ENCODE measurements at places on chromosomes 3 and 15. TPM values are rescaled to one million over a fixed set of nuclear protein-coding genes. Genes with fewer than 3 reads are reported as not detected.

- no peaks in the 10 kb centered on the region for H3K27me3 ChIP-seq
- no peak overlapping the region for H3K4me3 ChIP-seq
- no peak for DNase-seq
- no peak overlapping the region for H3K27ac ChIP-seq
- H3K36me3 ChIP-seq: no peaks in the 10 kb centered on the region
- H3K4me1 ChIP-seq: no peaks in the 10 kb centered on the region
Observed at GRCh38 chr3:145911016-145911415, 250.0 kb downstream of the PLOD2 start.

- H3K27ac ChIP-seq: no peak overlapping the region
- H3K4me3 ChIP-seq: no peak overlapping the region
- peaks cover 3% of the 10 kb centered on the region for H3K4me1 ChIP-seq
- H3K36me3 ChIP-seq: no peaks in the 10 kb centered on the region
- DNase-seq: no peak
- H3K27me3 ChIP-seq: no peaks in the 10 kb centered on the region
Observed at GRCh38 chr3:129352045-129352444, 73.4 kb downstream of the HMCES start.

DNA sequence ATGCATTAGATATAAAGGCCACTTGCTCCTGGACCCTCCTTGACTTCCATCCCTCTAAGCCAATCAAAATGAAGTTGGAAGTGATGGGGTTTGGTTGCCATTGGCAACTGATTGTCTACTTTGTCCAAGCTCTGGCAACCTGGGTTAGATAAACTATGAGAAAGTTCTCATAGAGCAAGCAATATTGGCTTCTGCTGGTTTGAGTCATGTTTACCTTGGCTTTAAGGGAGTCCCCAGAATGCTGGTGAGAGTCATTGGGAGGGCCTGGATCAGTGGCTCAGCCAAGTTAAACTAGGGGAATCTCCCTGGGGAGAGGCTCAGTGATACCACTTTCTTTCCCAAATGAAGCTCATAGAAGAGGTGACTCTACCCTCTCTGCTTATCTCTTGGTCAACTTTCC lies 176.3 kb upstream of the ROPN1 start:
- H3K4me3 ChIP-seq: no peak overlapping the region
- no peak overlapping the region for H3K27ac ChIP-seq
- H3K4me1 ChIP-seq: no peaks in the 10 kb centered on the region
- no peaks in the 10 kb centered on the region for H3K27me3 ChIP-seq
- no peak for DNase-seq

DNA sequence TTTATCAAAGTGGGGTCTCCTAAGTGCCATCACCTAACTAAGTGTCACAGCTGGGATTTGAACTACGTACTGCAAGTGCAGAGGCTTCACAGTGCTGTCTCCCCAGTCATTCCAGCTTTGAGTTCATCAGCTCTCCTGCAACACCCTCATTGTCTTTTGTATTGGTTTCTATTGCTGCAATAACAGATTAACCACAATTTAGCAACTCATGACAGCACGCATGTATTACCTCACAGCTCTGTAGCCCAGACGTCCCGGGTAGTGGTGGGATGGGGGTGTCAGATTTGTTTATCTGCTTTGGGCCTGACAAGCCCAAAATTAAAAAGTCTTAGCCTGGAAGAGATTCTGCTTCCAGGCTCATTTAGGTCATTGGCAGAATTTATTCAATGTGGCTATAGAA lies 220.5 kb upstream of the LRRN1 start:
- H3K4me3 ChIP-seq: no peak overlapping the region
- H3K27me3 ChIP-seq: no peaks in the 10 kb centered on the region
- H3K27ac ChIP-seq: no peak overlapping the region
- DNase-seq: no peak

GRCh38 chr3:133469140-133469731 lies 69.4 kb downstream of the BFSP2 start:
- no peaks in the 10 kb centered on the region for H3K36me3 ChIP-seq
- no peak overlapping the region for H3K27ac ChIP-seq
- no peak overlapping the region for H3K4me3 ChIP-seq
- H3K4me1 ChIP-seq: peaks cover 6% of the 10 kb centered on the region

DNA sequence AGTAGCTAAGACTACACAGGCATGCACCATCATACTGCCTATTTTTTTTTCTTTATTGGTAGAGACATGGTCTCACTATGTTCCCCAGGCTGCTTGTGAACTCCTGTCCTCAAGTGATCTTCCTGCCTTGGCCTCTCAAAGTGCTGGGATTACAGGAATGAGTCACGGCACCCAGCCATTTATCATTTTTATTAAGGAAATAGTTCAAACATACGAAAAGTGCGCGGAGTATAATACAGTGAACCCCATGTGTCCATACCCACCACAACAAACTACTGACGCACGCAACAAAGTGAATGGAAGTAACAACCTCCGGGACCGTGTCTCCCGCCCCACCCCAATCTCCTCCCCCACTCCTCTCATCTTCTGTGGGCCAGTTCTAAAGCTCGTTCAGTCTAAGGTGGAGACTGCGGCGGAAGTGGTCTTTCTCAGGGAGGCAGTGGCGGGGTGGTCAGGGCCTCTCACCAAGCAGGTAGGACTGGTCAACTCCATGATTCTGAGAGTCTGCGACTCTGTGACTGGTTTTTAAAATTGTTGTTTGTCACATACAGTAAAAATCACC lies 42.1 kb downstream of the DNAJB8 start:
- peaks cover 41% of the 10 kb centered on the region for H3K27me3 ChIP-seq
- no peaks in the 10 kb centered on the region for H3K4me1 ChIP-seq
- no peak overlapping the region for H3K27ac ChIP-seq
- no peak for DNase-seq
- H3K4me3 ChIP-seq: no peak overlapping the region
- H3K36me3 ChIP-seq: no peaks in the 10 kb centered on the region

DNA sequence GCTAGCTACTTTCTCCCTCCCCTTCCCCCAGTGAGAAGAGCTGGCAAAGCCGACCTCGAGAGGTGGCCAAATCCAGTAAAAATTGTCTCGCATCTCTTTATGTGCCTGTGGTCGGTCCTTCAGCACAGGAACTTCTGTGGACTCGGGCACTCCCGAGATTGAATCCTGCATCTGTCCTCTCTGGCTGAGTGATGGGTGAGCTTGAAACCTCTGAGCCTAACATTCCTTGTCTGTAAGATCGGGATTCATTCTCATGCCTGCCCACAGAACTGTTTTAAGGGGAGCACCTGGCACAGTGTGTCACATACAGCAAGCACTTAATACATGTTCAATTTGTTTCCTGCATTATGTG lies 11.3 kb downstream of the CX3CR1 start:
- no peak for DNase-seq
- H3K36me3 ChIP-seq: no peaks in the 10 kb centered on the region
- H3K27ac ChIP-seq: no peak overlapping the region
- H3K4me3 ChIP-seq: no peak overlapping the region

Gene CLRN1
- 0.35 TPM for total RNA-seq

DNA sequence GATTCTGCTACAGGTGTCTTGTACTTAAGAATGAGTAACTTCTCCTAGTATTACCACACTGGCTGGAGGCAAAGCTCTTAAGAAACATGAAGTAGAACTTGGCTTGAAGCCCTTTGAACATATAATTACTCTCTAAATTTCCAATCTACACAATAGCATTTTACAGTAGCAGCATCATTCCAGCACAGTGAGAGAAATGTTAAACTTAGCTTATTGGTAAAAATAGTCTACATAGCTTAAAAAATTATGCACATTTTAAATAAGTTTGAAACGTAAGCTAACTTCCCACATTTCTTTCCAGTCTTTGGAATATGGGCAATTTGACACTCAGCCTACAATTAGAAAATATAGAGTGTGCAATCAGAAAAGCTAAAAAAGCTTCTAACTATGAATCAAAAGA lies 32.8 kb upstream of the TOP2B start:
- H3K27me3 ChIP-seq: no peaks in the 10 kb centered on the region
- H3K36me3 ChIP-seq: no peaks in the 10 kb centered on the region
- H3K27ac ChIP-seq: no peak overlapping the region
- H3K4me1 ChIP-seq: no peaks in the 10 kb centered on the region
- no peak overlapping the region for H3K4me3 ChIP-seq

GRCh38 chr3:9178697-9179096 lies 70.7 kb downstream of the SRGAP3 start:
- no peaks in the 10 kb centered on the region for H3K27me3 ChIP-seq
- DNase-seq: no peak
- no peaks in the 10 kb centered on the region for H3K36me3 ChIP-seq
- no peak overlapping the region for H3K4me3 ChIP-seq

Gene CDCP1
- 23.3 TPM for total RNA-seq

Gene VEPH1
- 18.3 TPM for total RNA-seq

- no peaks in the 10 kb centered on the region for H3K36me3 ChIP-seq
- no peaks in the 10 kb centered on the region for H3K4me1 ChIP-seq
- DNase-seq: no peak
- H3K27me3 ChIP-seq: no peaks in the 10 kb centered on the region
- H3K27ac ChIP-seq: no peak overlapping the region
Observed at GRCh38 chr3:58722561-58722960, 56.0 kb upstream of the FAM3D start.

DNA sequence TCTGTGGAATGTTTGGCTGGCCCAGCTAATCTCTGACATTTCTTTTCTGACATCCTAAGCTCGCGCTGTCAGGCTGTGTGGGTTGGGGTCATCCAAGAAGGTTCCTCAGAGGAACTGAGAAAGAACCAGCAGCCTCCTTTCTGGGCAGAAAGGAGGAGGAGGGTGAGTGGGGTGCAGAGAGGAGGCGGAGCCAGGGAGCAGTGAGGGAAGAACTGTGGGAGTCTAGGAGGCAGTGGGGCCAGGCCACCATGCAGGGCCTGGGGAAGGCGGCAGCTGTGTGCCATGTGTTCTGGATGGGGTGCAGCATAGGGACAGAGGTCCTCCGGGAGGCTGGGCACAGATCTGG lies 5.3 kb downstream of the SEMA7A start:
- H3K36me3 ChIP-seq: no peaks in the 10 kb centered on the region
- H3K4me3 ChIP-seq: no peak overlapping the region
- H3K4me1 ChIP-seq: no peaks in the 10 kb centered on the region
- no peak overlapping the region for H3K27ac ChIP-seq

GRCh38 chr3:45612918-45613602 lies 18.5 kb downstream of the LIMD1 start:
- no peak overlapping the region for H3K27ac ChIP-seq
- H3K4me3 ChIP-seq: no peak overlapping the region
- no peaks in the 10 kb centered on the region for H3K36me3 ChIP-seq

- peak overlapping the region; percentile 81 for H3K27ac ChIP-seq
- no peaks in the 10 kb centered on the region for H3K27me3 ChIP-seq
- no peak for DNase-seq
- H3K4me1 ChIP-seq: peaks cover under 1% of the 10 kb centered on the region
- H3K36me3 ChIP-seq: peaks cover 53% of the 10 kb centered on the region
- H3K4me3 ChIP-seq: peak overlapping the region; percentile 82
Observed at GRCh38 chr3:51391566-51392354, 675 bp downstream of the RBM15B start.

Gene TMEM108
- total RNA-seq: 14.3 TPM

DNA sequence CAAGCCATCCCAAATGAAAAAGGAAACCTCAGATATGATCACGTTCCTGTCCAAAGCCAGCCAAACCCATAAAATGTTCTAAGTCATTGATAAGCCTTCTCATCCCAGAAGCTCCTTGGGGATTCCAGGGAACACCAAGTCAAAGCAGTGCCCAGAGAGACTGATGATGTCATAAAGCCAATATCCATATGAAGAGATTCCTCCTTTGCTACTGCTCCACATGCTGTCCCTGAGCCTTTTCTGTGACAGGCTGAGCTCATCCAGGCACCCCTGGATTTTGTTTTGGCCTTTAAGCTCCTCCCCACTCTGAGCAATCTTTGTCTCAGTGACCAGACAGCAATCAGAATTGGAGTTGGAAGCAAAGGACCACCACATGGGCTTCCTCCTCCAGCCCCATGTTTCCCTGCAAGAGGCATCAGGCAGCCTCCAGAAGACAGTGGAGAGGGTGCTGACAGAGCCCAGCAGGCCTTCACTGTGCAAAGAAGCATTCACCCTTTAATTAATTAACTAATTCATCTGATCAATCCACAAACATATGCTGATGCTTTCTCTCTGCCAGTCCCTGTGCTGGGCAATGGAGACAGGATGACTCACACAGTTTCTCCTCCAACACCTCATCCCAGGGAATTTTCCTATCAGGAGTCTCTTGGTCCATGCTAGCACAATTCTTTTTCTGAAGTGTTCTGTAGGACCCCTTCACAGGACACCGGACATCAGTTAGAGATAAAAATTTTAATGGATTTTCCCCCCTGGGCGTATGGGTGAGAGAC lies 25.0 kb downstream of the MEX3B start:
- H3K27ac ChIP-seq: no peak overlapping the region
- H3K4me1 ChIP-seq: no peaks in the 10 kb centered on the region
- no peaks in the 10 kb centered on the region for H3K27me3 ChIP-seq
- no peak overlapping the region for H3K4me3 ChIP-seq
- H3K36me3 ChIP-seq: no peaks in the 10 kb centered on the region
- DNase-seq: no peak

DNA sequence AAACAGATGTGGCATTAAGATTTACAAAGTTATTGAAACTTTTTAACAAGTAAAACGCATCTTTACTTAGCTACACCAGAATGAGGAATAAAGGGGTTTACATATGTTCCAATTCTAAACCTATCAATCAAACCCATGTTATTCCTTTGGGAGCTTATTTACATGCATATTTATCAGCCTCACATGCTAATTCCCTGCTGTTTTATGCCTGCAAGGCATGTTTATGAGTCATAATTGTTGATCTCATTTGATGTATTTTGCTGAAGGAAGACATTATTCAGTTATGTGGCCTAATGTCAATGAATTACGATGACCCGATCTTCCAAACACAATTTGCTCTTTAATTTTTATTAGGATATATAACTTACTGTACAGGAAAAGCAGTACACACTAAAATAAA lies 272.9 kb downstream of the TBC1D5 start:
- no peaks in the 10 kb centered on the region for H3K36me3 ChIP-seq
- H3K4me3 ChIP-seq: no peak overlapping the region
- no peak for DNase-seq
- no peak overlapping the region for H3K27ac ChIP-seq
- H3K4me1 ChIP-seq: no peaks in the 10 kb centered on the region
- no peaks in the 10 kb centered on the region for H3K27me3 ChIP-seq

- peaks cover 3% of the 10 kb centered on the region for H3K27me3 ChIP-seq
- peak overlapping the region; percentile 23 for H3K4me3 ChIP-seq
- peaks cover 17% of the 10 kb centered on the region for H3K4me1 ChIP-seq
Observed at GRCh38 chr3:134371542-134372324, 2.5 kb downstream of the AMOTL2 start.

- no peaks in the 10 kb centered on the region for H3K36me3 ChIP-seq
- H3K27ac ChIP-seq: no peak overlapping the region
- no peak overlapping the region for H3K4me3 ChIP-seq
Observed at GRCh38 chr15:68432441-68433064, 590 bp upstream of the ITGA11 start.

GRCh38 chr3:129942296-129942695 lies 32.2 kb upstream of the TRH start:
- no peaks in the 10 kb centered on the region for H3K36me3 ChIP-seq
- no peak overlapping the region for H3K27ac ChIP-seq
- no peaks in the 10 kb centered on the region for H3K4me1 ChIP-seq

Gene DPPA4
- total RNA-seq: 734 TPM

Gene CPEB1
- 4.0 TPM for total RNA-seq
